ENCODE measurements at places on chromosomes 1 and 21.

DNA sequence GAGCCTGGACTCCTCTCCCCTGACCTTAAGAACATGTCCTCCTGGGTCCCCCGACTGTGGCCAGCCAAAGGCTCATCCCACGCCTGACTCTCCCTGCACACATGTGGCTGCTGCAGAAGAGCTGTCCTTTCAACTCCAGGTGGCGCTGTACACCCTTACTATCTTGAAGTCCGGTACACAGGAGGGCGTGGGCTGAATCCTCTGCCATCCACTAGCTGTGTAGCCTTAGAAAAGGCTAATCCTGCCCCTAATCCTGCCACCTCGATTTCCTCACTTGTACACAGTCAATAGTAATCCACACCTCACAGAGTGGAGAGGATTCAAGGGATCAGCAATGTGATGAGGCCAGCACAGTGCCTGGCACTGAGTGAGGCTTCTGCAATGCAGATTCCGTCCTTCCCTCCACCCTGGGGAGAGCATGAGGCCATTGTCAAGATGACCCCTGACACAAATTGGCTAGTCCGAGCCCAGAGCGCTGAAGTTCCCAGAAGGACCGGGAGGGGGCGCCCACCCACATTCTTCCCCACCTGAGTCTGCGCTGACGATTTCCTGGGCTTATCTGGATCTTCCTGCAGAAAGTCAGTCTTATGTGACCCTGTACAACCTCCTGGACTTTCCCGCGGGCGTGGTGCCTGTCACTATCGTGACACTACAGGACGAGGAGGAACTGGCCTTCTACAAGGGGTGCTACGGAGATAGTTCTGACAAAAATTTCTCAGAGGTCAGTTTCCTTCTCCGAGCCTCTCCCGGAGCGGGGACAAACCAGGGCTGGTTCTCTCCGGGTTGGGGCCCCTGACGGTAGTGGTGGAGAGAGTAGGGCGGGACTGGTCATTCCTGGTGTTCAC is 47.1 kb upstream of the DMBX1 start:
- DNase-seq, result peak; percentile 60

DNA sequence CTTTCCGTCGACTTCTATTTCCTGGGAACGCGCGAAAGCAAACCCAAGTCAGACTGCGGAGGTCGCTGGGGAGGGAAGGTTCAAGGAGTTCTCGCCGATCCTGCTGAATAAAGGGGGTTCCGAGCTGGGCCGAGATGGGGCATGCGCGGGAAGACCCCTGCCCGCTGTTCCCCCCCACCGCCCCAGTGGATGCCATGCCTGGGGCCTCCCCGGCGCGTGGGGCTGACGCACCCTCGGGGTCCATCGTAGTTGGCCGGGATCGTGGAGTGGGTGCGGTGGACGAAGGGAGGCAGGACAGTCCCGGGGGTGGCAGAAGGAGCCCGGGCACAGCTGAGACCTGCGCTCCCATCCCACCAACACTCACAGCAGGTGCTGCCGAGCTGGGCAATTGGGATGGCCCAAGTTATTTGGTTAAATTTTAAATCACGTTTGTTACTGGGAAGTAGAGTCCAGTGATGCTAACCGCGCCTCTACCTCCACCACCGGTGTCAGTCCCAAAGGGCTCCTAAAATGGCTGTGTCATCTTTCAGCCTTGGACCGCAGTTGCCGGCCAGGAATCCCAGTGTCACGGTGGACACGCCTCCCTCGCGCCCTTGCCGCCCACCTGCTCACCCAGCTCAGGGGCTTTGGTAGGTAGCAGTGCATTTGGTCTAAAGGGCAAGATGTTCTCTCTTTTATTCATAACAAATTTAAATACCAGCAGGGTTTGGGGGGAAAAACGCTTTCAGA is 801 bp downstream of the MX1 start:
- DNase-seq, result no peak

DNA sequence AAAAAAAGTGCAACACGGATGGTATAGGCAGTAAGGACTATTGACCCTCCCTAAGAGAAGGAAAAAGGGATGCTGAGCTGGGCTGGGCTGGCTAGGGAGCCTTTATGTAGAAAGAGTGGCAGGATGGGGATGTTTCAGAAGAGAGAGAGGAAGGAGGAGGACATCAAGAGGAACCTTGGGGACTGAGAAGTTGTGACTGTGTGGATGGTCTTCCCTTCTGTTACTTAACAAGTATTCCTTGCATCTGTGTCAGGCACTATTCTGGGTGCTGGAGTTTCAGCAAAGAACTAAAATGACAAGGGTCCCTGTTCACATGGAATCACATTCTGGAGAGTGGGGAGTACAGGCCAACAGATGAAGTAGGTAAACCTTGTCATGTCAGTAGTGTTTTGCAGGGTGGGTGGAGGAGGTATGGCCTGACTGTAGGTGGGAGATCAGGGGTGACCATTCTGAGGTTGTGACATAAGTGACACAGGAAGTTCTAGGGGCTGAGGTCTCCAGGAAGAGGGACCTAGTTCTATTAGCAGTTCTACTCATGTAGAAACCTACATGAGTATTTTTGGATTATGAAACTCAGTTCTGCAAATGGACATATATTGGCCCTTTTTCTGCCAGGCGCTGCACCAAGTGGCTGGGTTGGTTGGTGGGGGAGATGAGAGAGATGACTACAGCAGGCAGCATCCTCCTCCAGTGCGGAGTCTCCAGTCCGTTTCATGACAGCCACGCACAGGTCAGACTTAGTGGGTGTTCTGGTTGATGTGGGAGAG is 53.8 kb downstream of the PRDM2 start:
- no peak for DNase-seq

- no peak for DNase-seq
Measured at GRCh38 chr1:229975047-229975446, 92.0 kb upstream of the GALNT2 start.

GRCh38 chr1:19468397-19468956 is 16.9 kb downstream of the CAPZB start:
- no peak for DNase-seq

- no peak for DNase-seq
Measured at GRCh38 chr1:174040387-174040786, 18.2 kb upstream of the RC3H1 start.

DNA sequence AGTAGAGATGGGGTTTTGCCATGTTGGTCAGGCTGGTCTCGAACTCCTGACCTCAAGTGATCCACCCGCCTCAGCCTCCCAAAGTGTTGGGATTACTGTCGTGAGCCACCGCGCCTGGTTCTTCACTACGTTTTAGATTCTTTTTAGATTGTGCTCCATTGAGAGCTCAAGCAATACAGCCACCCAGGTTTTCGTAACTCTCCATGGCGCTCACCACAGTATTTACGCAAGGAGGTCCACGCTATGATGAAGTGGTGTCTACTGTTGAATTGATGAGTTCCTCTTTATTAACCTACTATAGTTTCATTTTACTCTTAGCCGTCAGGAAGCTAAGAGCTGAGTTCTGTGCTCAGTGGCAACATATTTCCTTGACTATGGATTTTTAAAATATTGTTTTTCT is 1.8 kb upstream of the KIF1B start:
- no peak for DNase-seq

- no peak for DNase-seq
Measured at GRCh38 chr1:247110627-247111258, 6.6 kb upstream of the ZNF669 start.

DNA sequence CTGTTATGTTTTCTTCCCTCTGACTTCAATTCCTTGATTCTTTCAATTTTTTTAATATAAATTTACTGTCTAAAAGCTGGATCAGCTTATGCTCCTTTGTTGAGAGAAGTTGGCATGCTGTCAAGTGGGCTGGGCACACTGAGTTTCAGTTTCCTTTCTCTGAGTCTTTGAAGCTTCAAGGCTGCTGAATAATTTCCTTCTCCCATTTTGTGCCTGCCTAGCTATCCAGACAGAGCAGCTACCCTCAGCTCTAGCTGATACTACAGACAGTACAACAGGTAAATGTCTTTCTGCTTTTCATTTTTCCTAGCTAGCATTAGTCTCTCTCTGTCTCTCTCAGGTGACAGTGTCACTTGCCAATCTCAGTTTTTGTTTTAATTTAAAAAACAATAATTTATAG is at the start of gene IFI44:
TSS of gene IFI44 (plus strand) at position 204 of the 400 bp plus-strand sequence. CDS start 365 bp downstream, outside the sequence.
- DNase-seq, result peak; percentile 77

DNA sequence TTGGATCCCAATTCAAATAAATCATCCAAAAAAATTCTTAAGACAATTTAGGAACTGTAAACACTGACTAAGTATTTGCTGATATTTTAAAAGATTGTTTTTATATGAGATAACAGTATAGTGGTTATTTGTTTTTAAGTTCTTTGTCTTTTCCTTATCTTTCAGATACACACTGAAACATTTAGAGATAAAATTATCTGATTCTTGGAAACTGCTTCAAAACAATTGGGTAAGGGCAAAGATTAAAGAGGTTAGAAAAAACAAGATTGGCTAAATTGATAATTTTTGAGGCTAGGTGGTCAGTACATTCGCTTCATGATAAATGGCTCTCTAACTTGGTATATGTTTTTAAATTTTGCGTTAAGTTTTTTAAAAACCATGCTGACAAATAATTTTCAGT is 117.3 kb downstream of the PSMG1 start:
- no peak for DNase-seq
